ENCODE measurements at places on chromosomes 13 and 19.

GRCh38 chr19:35746531-35746930 is 1.1 kb downstream of the PSENEN start:
- DNase-seq = no peak

GRCh38 chr19:18130523-18131242 is 22.3 kb upstream of the PIK3R2 start:
- no peak for DNase-seq

DNA sequence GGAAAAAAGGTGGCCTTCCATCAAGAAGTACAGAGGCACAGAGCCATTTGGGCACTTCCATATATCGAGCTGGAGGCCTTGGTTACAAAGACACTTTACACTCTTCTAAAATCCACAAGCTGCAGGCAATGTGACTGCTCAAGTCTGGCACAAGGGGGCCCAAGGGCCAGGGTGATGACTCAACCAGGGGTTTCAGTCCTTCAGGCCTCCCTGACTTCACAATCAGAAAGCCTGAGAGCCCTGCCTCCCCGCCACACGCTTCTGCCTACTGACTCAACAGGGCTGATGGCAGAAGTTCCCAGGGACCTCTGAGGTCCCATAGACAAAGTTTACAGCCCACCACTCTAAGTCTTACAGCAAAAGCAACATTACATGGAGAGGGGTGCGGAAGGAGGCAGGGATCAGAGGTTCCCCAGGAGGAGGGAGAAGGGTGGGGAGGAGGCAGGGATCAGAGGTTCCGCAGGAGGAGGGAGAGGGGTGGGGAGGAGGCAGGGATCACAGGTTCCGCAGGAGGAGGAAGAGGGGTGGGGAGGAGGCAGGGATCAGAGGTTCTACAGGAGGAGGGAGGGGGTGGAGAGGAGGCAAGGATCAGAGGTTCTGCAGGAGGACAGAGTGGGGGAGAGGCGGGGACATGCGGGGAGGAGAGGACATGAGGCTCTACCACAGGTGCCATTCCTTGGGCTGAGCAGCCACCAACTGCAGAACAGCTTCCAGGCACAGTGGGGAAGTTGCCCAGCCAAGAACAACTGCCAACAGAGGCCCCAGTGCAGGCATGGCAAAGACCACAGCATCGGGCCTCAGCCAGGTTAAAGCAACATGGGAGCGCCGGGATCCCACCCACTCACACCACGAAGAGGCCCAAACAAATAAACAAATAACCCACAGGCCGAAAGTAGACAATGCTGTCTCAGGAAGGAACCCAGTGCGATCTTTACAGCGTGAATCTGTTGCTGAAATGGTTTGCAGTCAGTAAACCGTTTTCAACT is 52.0 kb downstream of the SLC7A1 start:
- DNase-seq = peak; percentile 85

DNA sequence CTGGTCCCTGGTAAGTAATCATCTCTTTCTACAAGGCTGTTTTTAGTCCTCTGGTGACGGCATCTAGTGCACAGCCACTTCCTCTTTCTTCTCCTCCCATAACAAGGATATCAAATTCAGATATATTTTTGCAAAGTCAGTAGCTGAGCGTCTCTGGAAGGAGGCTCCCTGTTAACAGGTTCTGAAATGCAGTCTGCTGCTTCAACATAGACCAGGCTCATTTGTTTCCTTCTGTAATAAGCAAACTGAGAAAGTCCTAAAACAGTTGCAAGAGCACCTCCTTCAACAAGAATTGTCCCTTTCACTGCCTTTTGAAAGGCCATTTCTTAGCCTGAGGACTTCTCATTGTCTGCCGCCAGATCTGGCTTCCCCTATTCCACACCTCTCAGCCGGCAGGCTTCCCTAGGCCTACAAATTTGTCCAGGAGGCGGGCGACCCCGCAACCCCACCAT is 7.4 kb upstream of the ZSCAN5A start:
- no peak for DNase-seq

DNA sequence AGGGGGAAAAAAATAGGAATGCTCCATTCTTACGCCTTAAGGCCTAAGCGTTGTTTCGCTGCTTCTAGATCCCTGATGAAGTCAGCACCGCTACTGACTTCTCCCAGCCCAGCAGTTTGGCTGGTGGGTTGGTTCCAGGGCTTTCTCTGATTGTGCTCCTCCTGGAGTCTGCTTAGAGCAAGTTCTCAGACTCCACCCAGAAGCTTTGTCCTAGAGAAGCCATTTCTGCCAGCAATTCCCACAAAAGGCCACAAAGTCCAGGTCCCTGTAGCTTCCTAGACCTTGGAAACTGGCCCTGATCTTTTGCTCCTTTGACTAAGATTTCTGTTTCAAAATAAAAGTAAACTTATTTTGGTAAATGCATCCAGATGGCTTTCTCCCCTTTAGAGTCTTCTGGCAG is 65.4 kb downstream of the KCTD12 start:
- DNase-seq = no peak

DNA sequence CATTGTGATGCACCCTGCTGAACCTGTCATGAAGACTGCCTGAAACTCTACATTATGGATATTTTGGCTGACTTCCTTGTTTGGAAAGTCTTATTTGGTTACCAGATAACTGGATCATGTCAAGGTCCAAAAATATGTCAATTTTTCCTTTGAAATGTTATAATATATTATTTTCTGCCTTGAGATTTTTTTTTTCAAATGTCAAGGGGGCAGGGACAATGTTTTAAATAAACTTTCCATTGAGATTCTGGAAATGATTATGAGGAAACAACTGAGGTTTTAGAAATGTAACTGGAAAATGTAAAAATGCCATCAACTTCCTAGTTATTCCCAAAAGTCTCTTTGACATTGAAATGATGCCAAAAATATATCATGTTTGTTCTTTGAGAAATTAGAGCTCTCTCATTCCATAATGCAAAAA is 117.0 kb downstream of the RFC3 start:
- DNase-seq = no peak

DNA sequence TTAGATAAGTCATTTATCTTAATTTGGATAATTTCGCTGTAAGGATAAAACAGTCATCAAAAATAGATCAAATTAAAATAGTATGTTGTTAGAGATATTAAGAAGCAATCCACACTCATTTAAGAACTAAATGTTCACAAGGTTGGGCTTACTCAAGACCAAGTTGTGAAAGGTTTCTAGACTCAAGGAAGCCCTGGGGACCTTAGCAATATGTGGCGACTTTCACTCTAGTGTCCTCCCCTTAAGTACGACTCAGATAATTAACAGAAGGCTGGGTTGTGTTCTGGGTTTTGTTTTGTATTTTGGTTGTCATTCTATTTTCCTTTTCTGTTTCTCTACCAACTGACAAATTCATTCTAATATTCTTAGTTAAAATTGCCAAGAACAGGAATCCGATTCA is 1008.0 kb downstream of the PCDH9 start:
- no peak for DNase-seq

GRCh38 chr13:67042556-67042955 is 187.6 kb downstream of the PCDH9 start:
- no peak for DNase-seq

GRCh38 chr19:29854033-29854432 is 42.2 kb downstream of the CCNE1 start:
- DNase-seq = no peak

DNA sequence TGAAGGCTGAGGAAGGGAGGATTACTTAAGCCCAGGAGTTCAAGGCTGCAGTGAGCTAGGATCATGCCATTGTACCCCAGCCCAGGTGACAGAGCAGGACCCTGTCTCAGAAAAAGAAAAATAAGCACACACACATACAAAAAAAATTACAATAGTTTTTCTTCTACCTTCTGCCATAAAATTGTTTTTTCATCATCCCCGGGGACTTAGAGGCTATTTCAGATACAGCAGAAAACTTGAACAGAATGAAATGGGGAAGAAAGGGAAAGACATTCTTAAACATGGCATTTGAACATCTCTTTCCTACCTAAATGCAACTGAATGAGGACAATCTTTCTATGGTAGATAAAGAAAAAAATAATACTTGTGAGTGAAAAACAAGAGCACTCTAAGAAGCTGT is 109.1 kb downstream of the KCTD12 start:
- DNase-seq = no peak

DNA sequence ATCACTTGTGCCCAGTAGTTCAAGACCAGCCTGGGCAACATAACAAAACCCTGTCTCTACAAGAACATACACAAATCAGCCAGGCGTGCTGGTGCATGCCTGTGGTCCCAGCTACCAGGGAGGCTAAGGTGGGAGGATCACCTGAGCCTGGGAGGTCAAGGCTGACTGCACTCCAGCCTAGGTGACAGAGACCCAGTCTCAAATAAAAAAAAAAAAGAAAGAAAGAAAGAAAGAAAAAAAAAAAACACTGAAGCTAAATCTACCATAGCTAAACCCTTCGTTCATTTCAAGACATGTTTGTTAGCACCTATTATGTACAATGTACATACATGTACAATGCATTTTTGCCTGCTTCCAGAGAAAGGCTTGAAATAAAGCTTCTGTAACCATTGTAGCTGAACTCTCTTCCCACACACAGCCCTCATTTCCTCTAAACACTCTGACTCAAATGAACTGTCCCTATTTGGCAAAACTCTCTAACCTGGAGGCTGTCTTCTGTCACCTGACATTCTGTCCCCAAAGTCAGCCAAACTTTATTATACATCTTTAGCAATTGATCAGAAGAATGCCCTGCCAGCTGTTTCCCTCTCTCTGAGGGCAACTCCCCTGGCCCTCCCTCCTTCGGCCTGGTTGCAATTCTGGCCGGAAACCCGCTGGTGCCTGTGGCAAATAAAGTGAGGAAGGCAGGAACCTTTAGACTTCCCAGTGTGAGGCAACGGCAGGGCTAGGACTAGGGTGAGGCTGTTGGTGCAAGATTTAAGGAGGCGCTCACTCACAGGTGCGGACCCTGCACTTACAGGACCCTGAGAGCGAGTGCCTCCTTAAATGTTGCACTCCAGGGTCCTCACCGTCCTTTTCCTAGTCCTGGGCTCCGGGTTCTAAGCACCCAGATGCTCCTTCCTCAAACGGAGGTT is 1.8 kb downstream of the ETHE1 start:
- peak; percentile 52 for DNase-seq

DNA sequence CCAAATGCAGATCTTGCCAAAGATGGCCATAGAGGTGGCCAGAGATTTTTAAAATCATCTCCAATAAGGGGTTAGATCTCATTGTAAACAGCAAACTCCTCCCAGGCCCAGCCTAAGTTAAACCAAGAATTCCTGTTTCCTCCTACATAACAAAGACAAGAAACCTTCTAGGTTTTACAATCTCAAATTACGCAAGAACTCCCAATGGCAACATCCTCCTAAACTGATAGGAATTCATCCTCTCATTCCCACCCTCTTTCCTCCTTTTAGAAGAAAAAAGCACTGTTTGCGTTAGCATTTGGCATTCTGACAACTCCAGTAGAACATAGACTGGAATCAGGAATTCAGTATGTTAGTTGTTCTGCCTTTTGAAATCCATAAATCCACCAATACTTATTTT is 14.6 kb downstream of the PROSER1 start:
- DNase-seq = no peak

DNA sequence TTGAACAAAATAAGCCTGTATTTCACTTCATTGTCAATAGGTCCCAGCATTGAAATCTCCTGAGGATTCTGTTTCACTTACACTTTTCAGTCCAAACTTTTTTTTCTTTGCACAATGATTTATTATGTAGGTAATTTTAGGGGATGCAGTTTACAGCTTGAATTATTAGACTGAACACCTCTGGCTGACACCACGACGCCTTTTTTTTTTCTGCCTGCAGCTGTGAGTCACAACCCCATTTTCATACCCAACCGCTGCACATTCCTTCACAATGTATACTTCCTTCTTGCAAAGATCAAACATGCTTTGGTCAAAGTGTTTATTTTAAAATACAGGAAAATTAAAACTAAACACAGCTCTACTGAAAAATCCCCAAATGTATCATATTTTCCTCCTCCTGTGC is 11.4 kb downstream of the ZIC2 start:
- DNase-seq = no peak

Data from activated CD4-positive, alpha-beta T cell treated with anti-CD3 and anti-CD28 coated beads, Interleukin-2, Interleukin-6, amounts not matched to agents 100 ng/mL and 50 ng/mL, durations not matched to agents 16 hours and 8 hours (primary cell).